ENCODE measurements at places on chromosomes 11 and 22.

DNA sequence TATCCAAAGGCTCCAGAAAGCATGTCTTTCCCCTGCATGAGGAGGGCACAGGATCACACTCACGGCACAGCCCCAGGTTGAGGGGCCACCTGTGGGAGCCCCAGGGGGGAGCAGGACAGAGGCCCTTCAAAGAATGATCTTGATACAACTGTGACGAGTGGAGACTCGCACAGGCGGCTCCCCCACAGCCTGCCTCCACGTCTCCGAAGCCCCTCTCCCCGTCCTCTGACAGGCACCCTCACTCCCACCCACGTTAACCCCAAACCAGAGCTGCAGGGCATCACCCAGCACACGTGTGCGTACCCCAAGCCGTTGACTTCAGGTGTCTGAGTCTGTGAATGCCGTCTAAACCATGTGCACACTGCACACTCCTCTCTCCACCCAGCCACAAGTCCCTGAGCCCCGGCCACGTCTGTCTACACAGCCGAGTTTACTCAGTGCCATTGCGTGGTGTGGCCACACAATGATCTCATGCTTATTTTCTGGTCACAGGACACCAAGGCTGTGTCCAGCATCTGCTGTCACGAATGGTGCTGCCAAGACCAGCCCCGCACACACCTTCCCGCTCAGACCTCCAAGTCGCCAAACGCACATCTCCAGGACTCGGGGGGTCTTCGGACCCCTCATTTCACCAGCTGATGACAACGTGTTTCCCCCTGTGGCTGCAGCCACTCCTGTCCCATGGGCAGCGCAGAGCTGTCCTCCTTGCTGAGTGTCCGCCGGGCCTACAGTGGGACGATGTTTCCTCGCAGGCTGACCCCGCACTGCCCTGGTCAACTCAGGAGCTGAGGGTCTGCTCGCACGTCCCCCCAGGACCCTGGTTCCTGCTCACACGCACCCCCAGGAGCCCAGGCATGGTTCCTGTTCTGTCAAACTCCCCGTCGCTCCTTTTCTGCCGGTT is 251.2 kb downstream of the BRD1 start:
- no peak for DNase-seq

DNA sequence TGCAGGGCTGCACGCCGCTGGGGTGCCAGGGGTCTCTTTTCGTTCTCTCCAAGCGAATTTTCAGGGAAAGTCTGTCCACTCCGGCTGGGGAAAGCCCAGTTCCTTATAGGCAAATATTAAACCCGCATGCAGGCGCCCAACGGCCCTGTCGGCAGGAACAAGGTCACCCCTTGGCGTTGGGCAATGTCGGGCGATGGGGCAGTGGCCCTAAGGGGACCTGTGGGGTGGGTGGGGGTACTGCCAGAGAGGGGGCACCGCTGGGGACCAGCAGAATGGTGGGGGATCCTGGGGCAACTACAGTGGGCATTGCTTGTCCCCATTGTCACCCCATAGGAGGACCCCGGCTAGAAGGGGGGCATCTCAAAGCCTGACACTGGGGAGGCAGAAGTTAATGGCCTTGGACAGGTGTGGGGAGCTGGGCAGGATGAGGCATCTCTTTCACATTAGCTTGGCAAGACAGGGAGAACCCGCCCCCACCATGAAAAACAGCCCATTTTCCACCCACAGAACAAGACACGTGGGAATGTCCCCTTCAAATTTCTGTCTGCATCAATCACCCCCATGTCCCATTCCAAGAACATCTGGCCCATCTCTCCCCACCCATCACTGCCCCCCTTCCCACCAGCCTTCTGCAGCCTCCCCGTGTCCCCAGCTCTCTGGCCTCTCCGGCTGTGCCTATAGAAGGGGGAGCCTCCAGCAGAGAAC is 5.5 kb upstream of the IGF2 start:
- no peak for DNase-seq

GRCh38 chr11:31977343-31977742 is 113.5 kb upstream of the RCN1 start:
- DNase-seq, result no peak

DNA sequence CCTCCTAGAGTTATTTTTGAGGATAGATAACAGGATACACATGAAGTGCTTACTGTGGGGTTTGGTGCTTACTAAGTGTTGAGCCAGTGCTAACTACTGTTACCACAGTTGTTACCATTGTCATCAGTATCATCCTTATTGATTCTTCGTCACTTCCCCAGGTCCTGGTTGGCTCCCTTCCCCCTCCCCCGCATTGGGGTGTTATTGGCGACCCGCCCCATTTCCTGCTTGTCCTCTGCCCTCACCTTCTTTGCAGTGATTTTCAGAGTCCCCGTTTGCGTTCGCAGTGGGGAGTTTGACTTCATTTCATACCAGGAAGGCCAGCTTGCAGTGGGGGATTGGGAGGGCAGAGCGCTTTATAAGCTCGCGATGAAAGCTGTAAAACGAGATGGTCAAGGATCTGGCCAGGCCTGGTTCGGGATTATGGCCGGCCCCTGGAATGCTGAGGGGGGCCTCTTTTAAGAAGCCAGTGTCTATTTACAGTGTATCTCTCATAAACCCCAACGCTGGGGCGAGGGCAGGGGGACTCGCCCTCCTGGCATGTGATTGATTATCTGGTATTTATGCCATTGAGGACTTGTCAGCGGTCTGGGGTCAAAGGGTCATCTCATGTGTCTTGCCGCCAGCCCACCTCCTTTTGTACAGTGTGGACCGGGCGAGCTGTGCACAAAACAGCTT is 84.6 kb upstream of the NNMT start:
- no peak for DNase-seq

Data from DMS153 (cell line).